ENCODE measurements at places on chromosomes 12 and 14.

- DNase-seq: no peak
Measured at GRCh38 chr12:120693848-120694247, 6.9 kb downstream of the MLEC start.

- DNase-seq: no peak
Measured at GRCh38 chr12:116320791-116321217, 43.3 kb upstream of the MED13L start.

DNA sequence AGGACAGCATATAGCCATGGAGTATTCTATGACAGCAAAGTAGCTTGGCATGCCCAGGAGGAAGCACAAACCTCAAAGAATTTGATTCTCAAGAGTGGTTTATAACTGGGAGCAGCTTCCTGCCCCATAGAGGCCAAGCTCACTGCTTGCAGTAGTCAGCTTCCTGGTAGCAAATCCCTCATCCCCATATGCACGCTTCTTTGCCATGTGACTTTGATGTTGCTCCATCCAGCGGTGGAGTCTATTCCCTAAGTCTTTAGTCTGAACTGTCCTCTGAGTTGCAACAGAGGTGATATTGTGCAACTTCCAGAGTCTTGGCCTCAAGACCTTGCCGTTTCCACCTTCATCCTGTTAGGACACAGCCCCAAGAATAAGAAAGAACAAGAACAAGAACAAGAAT lies 996.8 kb upstream of the TMEM132C start:
- no peak for DNase-seq

- DNase-seq: no peak
Measured at GRCh38 chr12:71935594-71935993, 3.1 kb upstream of the TPH2 start.

- no peak for DNase-seq
Measured at GRCh38 chr12:45655743-45656142, 73.8 kb upstream of the ARID2 start.
